Activated T-helper 1 cell treated with anti-CD3 and anti-CD28 coated beads, Interleukin-2, amount 50 U/mL, for 16 hours (primary cell): ENCODE measurements at places on chromosomes 2 and 18.

- DNase-seq = no peak
These were observed 441.5 kb upstream of the POU3F3 start for GRCh38 chr2:104412384-104412783.

DNA sequence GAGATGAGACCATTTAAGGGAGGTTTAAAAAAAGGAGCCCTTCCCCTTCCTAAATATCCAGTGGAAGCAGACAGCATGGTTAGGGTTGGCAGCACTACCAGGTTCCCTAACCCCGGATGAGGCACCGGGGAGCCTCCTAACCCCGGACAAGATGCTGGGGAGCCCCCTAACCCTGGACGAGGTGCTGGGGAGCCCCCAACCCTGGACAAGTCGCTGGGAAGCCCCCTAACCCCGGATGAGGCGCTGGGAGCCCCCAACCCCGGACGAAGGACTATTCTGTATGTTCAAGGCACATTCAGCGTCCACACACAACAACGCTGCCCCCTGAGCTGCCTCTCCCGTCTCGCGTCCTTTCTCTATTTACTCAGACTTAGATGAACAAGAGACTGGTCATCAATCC is 51.9 kb downstream of the ANKMY1 start:
- no peak for DNase-seq

DNA sequence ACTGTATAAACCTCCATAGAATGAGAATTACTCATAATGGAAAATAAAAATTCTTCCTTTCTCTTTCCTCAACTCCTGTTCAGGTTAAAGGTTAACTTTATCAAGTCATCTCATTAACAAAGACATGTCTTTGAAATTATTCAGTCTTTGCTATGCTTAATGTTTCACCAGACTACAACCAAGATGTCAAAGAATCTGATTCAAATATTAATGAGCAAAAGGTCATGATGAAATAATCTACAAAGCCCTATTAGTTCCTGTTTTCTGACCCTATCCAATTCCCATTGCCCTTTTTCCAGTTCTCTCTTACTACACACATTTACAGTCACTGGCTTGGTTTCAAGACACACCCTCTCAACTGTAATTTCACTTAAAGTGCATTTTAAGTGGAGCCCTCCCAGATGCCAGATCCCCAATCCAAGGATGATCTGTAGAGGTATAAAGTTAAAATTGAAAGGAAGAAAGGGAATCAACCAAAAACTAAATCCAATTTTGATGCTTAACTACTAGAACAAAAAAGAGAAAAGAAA is 246.9 kb upstream of the CYP26B1 start:
- no peak for DNase-seq

DNA sequence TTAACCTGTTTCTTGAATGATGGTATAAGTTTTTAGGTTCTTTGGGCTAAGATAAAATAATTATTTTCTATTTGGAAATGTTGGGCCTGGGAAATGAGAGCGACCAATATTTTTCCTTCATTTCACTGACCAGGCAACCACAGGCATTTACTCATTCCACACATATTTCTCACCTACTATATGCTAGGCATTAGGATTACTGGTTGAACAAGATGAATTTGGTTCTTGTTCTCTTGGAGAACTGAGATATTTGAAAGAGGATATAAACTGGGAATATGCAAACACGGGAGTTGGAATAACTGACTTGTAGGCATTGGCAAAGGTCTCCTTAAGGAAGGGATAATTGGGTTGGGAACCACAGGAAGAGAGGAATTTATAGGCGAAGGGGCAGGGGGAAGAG is 3.9 kb upstream of the MYL1 start:
- DNase-seq = no peak

DNA sequence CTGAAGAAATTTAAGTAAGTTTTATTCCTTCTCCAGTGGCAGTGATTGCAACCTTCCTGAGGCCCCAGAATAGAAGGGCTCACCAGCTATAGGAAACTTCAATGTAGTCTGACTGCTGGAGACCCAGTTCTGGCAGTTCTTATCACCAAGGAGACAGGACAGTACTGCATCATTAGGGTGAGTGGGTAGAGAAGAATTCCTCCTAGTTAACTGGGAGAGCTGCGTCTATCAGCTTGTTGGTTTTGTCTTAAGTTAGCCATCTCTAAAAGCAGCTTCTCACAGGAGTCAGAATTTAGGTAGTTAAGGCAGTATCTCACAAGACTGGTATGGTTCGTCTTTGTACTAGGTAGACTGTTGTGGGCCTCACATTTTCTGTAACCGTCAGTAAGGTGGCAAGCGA is 3.3 kb upstream of the MSTN start:
- DNase-seq = no peak

DNA sequence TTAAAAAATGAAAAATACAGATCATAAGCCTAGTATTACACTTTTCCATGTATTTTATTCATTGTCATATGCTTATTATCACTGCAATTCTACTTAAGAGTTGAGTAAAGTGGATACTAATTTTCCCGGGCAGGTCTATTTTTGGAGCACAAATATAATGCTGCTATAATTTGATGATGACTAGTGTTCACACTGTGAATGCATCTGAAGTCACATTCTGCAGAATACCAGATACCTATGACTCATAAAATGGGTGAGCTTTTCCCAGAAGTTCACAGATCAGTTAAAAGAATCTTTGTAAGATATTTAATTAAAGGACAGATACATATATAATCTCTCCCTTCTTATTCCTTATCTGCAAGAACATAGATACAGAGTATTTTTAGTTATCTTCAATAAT is 79.8 kb upstream of the MC4R start:
- DNase-seq = no peak

DNA sequence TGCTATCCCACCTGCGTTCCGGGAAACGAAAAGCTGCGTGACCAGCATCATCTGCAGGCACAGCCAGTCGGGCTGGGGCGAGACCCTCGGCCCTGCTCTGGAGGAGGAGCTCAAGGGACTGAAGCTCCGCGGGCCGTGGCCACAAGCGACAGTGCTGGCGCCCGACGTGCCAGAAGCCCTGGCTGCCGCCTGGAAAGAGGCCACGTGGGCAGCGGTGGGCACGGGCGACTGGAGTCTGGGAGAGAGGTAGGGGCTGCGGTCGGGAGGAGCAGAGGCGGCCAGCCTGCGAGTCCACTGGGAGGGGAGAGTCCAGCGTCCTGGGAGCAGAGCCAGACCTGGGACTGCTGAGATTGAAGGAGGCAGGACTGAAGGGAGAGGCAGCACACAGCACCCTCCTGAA is 9.2 kb downstream of the DTYMK start:
- DNase-seq = no peak

DNA sequence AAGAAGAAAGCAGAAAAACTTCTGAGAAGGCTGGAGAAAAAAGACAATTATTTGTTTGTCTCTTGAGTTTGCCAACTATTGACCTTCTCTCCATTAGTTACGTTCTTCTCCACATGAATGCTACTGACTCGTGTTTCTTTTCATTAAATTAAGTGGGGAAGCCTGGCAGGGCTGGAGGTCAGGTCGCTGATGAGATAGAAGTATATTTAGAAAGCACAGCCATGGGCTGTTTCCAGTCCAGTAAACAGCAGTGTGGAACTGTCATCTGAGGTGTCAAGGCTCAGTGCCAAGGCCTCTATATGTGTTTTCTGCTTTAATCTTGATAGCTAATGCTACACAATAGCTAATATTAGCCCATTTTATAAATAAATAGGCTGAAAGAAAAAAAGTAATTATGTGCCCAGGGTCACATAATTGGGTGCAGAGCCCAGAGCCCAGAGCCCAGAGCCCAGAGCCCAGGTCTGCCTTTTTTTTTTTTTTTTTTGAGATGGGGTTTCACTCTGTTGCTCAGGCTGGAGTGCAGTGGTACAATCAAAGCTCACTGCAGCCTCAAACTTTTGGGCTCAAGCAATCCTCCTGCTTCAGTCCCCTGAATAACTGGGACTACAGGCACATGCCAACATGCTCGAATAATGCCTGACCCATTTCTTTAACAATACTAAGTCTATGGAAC is 6.3 kb downstream of the MSGN1 start:
- no peak for DNase-seq

DNA sequence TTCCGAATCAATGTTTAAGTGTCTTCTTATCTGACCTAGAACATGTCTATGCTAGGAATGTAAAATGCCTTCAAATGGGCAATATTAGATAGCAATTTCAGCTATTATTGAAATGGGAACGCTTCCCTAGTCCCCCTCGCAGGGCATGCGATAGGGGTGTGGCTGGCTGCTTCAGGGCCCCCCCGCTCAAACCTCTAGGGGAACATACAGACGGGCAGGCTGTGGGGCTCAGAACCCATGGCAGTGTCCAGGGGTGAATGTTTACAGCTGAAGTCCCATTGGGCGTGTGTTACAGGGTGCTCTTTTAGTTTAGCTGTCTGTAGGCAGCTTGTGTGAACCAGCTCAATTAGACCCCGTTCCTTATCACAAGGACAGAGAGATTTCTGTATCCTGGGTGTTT is 315.9 kb downstream of the DSEL start:
- no peak for DNase-seq

DNA sequence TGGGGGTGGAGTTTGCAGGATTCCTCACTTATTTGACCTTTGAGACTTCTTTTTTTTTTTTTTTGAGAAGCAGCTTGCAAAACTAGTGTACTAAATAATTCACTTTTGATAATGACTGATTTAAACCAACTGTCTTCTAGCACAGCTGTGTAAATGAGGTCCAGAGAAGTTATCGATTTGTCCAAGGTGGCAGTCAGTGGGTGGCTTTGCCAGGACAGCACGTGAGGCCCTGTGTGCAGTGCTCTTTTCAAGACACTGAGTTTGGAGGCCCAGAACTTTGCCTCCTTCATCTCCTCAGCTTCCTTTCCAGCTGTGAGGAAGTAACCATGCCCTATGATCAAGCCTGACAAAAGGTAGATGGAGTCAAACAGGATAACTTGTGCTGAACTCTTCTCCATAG is 92.9 kb upstream of the LCLAT1 start:
- DNase-seq = no peak

DNA sequence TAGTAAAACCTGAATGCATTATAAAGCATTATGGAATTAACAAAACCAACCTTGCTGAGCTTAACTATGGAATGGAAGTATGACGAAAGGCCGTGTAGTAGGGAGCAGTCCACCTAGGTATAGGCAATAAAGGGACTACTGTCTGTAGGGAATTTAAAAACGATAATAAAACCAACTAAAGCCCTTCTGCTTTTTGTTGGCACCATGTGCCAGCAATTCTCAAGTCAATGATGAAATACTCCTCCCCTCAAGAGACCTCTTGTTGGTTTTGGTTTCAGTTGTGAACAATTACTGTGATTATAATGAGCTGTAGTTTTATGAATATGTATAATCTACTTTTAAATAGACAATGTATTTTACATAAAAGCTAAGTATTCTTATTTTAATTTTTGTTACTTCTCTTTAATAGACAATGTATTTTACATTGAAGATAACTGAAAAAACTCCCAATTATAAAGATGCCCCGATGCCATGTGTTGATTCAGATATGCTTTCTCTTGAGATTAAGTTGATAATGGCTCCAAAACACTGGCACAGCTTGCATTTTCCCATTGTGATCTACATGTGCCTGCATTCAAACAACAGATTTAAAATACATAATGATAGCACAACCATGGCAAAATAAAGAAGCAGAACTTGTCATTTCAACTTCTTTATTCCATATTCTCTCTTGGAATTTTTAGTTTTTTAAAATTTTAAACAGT is 55.5 kb upstream of the ZDBF2 start:
- no peak for DNase-seq

DNA sequence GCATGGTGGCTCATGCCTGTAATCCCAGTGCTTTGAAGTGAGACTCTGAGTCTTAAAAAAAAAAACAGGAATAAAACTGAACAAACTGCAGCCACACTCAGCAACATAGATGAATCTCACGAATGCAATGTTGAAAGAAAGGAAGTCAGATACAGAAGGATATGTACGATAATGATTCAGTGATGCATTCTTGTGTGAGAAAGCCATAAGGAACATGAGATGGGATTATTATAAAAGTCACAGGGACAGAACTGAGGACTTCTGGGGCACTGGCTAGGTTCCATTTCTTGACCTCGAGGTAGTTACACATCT is 56.9 kb upstream of the SMAD2 start:
- DNase-seq = no peak

DNA sequence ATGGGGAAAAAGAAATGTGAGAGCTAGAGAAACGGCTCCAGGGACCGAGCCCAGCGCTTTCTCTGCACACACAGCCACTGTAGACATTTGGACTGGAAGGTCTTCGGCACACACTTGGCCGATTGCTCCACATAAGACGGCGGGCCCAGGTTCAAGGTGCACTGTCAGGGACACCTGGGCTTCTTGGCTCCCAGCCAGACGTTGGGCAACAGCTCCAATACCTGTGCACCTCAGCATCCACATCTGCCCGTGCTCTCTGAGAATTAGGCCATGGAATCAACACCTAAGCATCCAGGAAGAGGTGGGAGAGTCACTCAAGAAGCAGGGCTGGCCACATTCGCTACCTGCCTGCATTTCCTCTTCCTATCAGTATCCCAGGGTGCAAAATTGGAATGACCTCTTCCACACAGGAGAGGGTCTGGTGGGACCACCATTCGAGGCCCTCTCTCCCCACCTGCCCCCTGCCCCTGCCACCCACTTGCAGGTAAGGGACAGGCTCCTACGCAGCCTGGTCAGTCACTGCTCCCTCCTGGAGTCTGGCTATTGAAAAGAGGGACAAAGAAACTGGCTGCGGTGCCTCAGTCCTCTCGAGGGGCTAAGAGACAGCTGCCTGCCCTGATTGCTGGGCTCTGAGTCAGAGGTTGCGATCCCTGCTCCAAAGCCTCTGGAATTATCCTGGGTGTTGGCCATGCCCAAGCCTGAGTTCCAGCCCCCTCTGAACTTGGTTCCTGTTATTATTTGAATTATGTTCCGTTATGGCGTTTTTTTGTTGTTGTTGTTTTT is 40.1 kb upstream of the TAF1B start:
- no peak for DNase-seq

DNA sequence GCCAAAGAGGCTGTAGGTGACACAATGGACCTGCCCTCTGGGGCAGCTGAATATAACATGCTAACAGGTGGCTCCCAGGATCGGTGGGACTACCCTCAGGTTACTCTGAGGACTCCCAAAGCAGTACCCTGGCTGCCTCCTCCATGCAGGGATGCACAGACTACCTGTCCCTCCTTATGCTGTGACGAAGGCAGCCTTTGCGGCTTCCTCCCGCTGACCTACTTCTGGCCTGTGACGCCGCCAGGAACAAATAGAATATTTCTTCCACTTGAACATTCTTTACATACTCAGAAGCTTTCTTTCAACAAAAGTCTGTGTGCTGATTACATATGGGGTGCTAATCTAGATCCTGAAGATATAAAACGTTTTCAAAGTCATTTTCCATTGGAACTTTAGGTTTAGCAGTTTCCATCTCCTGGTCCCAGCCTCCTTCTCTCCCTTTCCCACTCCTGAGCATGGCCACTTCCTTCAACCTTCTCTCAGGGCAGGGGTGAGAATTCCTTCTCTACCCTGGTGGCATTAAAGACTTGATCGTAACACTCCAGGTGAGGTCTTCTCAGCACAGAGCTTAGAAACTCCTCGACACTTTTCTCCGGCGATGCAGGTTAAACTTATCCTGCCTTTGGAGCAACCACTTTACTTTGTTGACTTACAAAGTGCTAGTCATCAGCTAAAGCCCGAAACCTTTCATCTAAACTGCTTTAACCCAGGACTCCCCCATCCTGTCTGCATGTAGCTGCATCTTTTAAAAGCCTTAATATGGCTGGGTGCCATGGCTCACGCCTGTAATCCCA is 58.9 kb upstream of the STK17B start:
- DNase-seq = peak; percentile 31
